Cardiac fibroblast (primary cell): ENCODE measurements at places on chromosomes 5 and 9.

GRCh38 chr5:135134691-135135381 lies 100.8 kb upstream of the PITX1 start:
- DNase-seq, result no peak

DNA sequence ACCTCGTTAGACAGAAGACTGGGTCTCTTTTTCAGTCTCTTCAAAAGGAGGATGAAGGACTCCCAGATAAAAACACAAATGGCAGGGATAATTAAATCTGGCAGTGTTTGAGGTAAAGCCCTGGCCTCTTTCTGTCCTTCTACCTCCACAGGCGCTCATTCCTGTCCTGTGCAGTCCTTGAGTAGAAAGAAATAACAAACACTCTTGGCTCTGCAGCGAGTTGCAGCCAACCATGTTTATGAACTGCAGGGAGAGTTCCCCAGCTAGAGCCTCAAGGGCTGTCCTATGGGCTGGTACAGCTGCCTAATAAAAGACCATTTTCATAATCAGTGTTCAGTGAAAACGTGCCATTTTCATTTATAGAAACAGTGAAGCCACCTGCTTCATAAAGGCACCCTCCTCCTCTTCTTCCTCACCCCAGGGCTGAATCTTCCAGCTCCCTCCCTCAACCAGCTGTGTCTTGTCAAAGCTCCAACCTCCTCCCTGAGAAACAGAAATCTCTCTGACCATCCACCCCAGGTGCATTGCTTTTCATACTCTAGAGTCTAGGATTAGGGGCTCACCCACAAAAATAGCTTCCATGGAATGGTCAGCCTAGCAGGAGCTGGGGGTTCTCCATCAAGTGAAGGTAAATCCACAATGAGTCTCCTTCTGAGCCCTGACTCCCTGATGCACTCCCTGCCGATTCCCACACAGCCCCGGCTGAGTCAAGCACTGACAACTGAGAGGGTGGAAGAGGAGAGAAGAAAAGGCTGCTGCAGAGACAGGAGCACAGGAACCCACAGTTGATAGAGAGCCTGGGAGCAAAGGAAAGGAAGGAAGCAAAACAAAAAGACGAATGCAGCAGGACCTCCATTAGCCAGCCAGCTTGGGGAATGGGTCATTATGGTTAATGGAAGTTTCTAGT lies 150.7 kb downstream of the CMYA5 start:
- no peak for DNase-seq

- DNase-seq, result no peak
Measured at GRCh38 chr9:136775191-136775590, 10.9 kb upstream of the LCN15 start.

DNA sequence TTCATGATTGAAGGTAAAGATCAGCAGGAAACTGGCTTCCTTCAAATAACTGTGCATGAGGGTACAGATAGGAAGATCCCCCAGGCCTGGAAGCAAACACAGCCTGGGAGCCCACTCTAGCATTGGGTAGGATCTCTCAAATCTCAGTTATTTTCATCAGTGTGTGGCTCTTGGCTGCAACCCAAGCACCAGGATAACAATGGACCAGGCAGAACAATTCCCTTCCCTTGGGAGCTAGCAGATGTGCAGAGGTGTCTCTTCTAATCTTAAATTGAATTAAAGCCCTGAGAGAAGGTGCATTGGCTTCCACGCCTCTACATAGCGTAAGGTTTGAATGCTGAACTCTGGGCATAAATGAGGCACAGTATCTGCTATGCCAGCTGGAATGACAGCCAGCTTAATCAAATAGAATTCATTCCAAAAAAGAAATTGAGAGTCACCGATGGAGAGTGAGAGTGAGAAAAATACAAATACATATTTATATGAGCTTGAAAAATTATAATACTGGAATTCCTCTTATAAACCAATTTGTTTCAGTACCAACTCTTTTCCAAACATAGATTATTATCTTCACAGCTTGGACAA lies 957.3 kb downstream of the CDH12 start:
- no peak for DNase-seq
